Activated CD8-positive, alpha-beta memory T cell treated with anti-CD3 and anti-CD28 coated beads, Interleukin-2, amount 10 ng/mL, durations not matched to agents 7 days and 5 days (primary cell): ENCODE measurements at places on chromosomes 3 and 15. TPM values are rescaled to one million over a fixed set of nuclear protein-coding genes. Genes with fewer than 3 reads are reported as not detected.
A peak's percentile ranks its signal among the peaks of the same experiment; 100 is the strongest.

Gene TLR9
- total RNA-seq = 0.64 TPM

Gene OR5K2
- total RNA-seq = not detected

Gene PLA2G4B
- total RNA-seq = 2.8 TPM

Gene HTR3E
- not detected for total RNA-seq

Gene VGLL3
- not detected for total RNA-seq

Gene VEPH1
- total RNA-seq = not detected

Gene PIERCE2
- not detected for total RNA-seq

Gene IL17RD
- not detected for total RNA-seq

Gene ANKUB1
- total RNA-seq = not detected

GRCh38 chr3:166425900-166426611 is 588.8 kb upstream of the BCHE start:
- no peak for DNase-seq

GRCh38 chr15:89138999-89139612 is 50.9 kb downstream of the ABHD2 start:
- DNase-seq = no peak

DNA sequence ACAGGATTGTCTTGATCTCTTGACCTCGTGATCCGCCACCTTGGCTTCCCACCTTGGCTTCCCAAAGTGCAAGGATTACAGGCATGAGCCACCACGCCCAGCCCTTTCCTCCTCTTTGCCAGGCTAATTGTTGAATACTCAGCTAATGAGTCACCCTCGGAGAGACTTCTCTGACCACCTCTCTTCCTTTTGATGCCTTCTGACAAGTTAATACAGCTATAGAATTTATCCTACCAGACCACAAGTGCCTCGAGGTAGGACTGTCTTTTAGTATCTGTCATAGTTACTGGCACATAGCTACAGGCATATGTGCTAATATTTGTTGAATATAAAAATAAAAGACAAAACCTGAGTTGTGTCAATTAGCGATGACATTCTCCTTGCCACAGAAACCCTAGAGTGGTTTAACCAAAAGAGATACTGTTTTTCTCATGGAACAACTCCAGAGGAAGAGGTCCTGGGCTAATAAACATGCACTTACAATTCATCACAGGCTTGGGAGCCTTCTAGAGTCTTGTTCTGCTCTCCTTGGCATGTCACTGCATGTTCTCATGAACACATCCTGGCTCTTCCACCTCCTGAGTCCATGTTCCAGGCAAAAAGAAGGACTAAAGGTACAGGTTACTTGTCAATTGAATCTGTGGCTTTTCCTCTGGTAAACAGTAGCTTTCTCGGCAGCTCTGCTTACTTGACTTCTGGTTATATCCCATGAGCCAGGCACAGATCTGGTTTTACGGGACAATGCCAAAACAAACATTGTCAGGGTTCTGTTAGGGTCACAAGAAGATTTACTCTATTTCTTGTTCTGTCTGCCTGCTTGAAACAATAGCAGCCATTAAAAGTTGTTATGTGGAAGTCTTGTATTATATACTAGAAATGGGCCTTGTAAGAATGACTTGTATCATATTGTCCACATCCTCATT is 332.3 kb downstream of the THSD4 start:
- no peak for DNase-seq

GRCh38 chr3:78507196-78507984 is 1260.4 kb downstream of the ROBO1 start:
- DNase-seq = no peak

DNA sequence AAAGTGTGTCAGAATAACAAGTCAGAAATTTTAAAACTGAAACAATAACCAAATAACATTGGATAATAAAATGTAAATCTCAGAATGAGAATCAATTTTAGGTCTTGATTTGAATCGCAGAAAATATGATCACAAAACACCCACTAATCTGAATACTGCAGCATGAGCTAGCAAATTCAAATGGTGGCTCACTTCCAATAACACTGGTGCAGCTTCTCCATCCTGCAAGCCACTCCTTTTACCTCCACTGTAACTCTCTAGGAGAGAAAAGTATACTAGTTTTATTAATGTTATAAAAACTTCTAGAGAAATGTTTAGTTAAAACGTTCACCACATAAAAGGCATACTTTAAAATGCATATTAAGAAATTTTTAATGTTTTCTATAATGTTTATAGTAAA is 30.4 kb downstream of the UBE3A start:
- DNase-seq = no peak

GRCh38 chr3:63631670-63632069 is 20.8 kb upstream of the SNTN start:
- DNase-seq = no peak

DNA sequence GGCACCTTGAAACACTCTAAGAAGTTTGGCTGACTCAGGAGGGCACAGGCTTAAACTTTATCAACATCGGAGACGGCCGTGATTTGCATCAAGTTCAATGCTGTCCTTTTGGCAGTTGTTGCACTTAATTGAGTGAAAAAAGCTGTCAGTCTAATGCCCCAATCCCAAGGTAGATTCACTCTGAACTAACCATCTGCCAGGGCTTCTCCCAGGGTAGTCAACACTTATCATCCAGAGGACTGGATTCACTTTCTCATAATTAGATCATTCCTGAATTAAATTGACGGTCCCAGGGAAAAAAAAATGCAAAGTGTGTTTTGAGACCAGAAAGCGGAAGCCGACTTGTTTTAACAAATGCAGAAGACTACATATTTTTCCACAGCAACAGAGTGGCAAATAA is 28.5 kb downstream of the RORA start:
- DNase-seq = no peak

- DNase-seq = no peak
Observed at GRCh38 chr15:62394079-62394478, 229.0 kb upstream of the C2CD4B start.

- no peak for DNase-seq
Observed at GRCh38 chr3:45178183-45179023, 32.2 kb upstream of the CDCP1 start.

DNA sequence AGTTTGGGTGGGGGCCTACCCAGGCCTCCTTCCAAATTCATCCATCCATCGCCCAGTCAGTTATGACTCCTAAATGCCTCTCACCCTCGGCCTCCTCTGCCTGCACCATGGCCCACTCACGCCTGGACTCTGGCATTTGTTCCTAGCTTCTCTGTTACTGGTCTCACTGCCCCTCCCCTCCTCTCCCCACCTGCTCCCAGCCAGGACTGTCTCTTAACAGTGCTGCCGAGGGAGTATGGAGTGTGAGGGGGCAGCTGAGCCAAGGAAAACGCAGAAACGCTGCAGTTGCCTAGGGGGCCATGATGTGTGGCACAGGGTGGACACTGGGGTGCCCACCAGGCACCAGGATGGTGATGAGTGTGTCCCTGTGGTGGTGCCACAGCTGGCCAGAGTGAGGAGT is 3.1 kb downstream of the RCCD1 start:
- no peak for DNase-seq

DNA sequence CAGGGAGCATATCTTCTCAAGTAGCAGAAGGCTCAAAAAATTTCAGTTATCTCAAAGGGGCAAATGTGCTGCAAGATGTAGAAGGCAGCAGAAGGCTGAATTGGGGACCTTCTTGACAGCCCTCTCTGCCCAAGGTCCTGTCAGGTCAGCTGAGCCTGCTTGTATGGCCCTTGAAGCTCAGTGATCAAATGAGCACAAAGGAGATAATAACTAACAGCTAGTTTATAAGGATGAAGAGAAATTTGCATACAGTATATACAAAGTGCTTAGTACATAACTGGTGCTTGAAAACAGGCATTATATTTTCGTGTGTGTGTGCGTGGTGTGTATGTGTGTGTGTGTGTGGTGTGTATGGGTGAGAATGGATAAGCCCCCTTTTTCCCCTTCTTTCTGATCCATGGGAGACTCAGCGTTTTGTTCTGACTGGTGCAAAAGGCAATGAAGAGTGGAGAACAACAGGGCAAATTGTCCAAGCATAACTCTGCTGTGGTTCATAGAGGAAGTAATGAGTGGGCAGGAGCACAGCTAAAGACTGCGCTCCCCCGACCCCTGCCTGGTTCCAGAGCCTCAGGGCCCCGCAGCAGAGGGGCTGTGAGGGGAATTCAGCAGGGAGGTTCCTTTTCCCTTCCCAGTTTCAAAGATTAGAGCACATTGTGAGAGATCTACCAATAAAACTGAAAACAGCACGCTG is 356.8 kb upstream of the NR2F2 start:
- no peak for DNase-seq

- DNase-seq = no peak
Observed at GRCh38 chr15:45326280-45326679, 52.1 kb downstream of the GATM start.

DNA sequence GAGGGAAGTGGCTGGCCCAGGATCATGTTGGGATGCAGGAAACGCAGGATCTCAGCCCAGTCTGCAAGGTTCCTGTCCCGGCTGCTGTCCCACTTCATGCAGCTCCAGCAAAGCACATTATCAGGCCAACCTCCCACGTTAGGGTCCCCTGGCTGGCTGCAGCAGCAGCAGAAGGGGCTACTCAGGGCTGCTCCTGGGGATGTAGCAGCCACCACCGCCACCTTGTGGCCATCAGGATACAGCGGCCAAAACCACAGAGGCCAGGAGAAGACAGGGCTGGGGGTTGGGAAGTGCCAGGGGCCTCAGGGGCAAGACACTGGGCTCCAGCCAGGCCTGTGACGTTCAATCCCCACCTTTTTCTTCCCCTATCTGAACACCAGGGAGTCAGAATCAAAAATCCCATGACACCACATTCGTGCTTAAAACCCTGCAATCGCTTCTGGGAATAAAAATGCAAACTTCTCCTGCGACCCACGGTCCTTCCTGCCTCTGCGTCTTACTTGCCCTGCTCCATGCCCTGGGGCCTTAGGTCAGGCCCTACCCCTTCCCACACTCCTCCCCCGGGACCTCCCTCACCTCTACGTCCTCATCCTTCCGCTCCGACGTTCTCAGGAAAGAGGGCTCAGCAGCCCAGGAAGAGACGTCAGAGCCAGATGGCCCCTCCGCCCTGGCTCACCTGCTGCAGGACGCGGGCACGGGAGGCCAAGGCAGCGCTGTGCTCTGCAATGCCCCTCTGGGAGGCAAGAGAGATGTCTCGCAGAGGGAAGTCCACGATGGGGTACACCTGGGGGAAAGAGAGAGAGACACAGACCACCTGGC is 21.5 kb downstream of the SSUH2 start:
- peak; percentile 55 for DNase-seq

- peak; percentile 63 for DNase-seq
Observed at GRCh38 chr3:52216585-52217408, 8.6 kb downstream of the TLR9 start.

- DNase-seq = no peak
Observed at GRCh38 chr15:62369454-62369853, 204.4 kb upstream of the C2CD4B start.

DNA sequence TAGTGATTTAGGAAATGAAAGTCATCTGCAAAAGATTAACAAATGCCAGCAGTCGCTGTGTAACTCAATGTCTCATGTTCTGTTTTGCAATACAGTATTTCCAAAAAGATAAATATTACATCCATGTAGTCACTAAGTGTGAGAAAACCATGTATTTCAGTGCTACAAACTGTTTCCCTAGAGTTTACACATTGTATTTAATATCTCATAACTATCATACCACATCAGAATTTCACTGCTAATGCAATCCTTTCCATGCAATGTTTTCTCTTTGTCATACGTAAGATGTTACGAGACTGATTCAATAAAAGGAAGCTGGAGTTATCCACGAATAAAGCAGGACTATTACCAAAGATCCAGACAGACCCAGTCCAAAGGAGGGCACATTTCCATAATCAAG is 269.4 kb downstream of the GBE1 start:
- no peak for DNase-seq

DNA sequence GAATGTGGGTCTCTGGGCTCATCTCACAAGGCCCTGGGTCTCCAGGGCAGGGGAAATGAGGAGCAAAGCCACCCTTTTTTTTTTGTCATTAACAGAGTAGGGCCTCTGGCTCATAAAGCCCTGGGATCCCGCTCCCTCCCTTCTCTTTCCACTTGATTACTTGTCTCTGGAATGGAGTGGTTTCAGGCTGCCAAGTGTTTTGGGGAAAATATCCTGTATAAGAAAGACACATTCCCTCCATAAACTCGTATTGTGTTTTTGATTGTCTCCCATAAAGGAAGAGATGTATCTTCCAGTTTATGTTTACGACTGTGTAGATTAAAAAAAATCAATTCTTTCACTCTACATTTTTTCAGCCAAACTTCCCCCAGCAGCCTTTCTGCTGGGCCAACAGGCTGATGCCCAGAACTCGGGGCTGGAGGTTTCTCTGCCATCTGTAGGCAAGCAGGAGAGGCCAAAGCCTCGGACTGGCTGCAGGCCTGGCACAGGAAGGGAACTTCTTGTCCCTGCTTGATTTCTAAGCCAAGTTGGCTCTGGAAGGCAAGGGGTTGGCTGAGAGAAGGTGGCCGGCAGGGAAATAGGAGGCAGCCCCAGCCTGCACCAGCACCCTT is 49.4 kb upstream of the INSYN1 start:
- no peak for DNase-seq

DNA sequence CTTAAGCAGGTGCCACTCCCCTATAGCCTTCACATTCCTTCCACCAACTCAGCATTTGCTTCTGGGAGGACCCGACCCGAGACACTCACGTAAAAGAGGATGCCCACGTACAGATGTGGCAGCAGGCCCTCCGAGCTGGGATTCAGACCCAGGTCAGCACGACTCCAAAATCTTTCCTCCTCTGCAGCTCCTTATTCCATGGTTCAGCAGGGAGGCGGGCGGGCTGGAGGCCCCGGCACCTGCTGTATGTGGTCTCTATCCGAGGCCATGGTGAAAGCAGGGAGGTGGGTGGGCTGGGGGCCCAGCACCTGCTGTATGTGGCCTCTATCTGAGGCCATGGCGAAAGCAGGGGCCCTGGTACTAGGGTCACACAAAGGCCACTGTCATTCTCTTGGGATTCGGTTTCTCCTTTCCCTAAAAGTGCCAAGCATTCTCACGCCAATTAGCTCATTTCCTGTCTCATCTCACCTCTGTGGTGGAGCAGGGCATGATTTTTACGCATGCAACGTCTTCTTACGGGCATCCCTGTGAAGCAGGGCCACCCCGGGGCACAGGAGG is 5.9 kb upstream of the MUC4 start:
- DNase-seq = no peak

- DNase-seq = peak; percentile 57
Observed at GRCh38 chr3:137946356-137946973, 63.5 kb upstream of the CLDN18 start.

DNA sequence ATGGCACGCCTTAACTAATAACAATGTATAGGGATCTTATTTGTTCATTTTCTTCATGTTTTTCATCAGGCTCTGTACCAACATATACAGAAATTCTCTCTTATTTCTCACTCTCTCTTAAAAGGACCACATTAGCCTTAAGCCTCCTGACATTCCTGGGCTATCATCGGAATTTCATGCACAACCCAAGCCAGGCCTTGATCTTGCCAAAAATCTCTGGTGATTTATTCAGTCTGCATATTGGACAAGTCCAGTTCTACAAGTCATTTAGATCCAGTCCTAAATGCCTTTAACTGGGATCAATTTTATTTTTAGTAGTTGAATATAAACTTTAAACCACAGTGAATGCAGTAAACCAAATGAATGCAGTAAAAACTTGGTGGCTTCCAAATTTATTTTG is 385.4 kb downstream of the MECOM start:
- no peak for DNase-seq

DNA sequence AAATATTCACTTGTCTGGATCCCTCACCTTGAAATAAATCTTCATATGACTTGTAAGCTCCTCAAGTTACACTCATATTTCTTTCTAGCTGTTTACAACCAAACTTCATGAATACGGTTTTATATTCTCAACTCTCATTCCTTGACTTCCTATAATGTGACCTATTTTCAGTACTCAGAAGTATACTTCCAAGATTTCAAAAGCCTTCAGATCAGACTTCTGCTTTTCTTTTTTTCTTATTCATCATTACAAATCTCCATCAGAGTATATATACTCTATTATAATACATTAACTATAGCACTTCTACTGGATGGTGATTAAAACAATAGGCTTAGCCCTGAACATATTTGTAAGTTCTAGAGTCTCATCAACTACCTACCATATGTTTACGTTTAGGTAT is 123.6 kb upstream of the ALCAM start:
- DNase-seq = no peak
